Neural crest cell (in vitro differentiated cells): ENCODE measurements at places on chromosomes 11 and 22. TPM values are rescaled to one million over a fixed set of nuclear protein-coding genes. Genes with fewer than 3 reads are reported as not detected.

DNA sequence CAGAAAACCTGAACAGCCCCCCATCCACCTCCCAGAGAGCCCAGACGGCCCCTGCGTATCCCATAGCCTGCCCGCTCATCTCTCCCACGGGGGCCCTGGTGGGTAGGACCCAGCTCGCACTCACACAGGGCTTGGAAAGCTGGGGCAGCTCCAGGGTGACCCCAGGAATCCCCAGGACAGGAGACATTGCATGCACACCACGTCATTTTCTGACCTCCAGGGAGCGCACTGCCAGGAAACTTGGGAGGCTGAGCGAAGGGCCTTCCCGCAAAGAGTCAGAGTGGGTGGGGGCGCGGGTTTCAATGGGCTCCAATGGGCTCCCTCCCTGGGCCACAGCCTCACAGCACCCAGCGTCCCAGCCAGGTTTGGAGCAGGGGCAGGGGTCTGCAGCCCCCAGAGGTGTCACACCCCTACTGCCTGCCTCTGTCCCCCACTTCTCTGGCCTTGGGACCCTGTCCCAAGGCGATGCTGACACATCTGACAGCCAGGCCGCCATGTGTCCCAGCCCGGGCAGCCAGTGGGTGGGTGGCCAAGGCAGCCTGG is 8.2 kb upstream of the SYT8 start:
- no peak for DNase-seq

DNA sequence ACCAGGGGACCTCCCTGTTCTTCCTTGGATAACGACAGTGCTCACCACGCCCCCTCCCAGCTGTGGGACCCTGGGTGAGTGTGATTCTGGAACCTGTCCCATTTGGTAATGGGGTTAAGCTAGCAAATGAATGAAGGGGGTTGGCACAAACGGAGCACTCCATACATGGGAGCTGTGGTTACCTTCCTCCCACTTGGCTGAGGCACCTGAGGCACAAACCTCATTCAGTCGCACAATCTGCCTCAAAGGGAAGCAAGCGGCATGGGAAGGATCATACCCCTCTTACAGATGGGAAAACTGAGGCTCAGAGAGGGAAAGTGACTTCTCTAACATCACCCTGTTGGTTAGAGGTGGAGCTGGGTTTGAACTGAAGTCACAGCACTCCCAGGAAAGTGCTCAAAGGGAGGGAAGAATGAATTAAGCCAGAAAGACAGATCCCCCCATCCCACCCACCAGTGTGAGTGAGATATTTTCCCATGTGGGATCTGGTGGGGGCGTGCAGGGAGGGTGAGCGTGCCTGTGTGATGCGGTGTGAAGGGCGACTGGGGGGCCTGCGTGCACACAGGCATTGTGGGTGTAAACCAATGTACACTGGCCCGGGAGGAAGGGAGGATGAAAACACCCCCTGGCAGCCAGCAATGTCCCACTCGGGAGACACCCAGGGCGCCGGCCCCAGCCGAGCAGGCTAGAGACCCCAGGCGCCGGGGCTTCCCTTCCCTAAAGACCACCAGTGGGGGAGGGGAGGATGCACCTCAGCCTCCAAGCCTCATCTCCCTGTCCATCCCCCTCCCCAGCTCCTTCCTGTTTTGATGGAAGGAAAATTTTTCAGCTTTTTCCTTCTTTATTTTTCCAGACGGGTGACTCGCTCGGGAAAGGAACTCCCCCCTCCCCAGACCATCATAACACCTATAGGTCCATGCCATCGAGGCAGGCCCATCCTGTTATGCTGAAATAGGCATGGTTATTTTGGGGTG is 8.0 kb upstream of the PDGFB start:
- no peak for DNase-seq

DNA sequence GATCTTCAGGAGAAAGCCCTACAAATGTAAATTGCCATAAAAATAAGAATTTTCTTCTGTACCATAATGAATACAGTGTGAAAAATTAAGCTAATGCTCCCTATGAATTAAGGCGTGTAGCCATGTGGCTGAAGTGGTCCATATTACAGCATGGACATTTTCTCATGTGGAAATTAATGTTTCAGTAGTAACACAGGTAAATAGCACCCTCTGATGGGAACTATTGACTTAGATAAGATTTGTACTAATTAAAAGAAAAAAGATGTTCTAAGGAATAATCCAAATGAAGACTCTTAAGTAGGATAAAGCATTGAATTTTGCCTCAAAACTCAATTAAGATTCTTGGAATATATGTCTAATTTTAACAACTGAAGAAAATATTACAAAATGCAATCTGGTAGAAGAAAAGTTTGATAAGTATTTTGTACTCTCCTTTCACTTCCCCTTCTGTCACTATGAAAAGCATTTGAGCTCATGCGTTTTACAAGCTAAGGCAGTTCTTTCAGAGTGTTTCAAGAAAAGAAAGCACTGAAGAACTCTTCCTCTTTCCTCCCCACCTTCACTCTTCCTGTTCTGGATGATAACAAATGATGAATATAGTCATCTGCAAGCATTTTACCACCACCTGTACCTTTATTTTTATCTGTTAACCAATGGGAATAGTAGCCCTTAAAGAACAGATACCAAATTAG is 9.9 kb upstream of the OR8D2 start:
- DNase-seq: no peak

DNA sequence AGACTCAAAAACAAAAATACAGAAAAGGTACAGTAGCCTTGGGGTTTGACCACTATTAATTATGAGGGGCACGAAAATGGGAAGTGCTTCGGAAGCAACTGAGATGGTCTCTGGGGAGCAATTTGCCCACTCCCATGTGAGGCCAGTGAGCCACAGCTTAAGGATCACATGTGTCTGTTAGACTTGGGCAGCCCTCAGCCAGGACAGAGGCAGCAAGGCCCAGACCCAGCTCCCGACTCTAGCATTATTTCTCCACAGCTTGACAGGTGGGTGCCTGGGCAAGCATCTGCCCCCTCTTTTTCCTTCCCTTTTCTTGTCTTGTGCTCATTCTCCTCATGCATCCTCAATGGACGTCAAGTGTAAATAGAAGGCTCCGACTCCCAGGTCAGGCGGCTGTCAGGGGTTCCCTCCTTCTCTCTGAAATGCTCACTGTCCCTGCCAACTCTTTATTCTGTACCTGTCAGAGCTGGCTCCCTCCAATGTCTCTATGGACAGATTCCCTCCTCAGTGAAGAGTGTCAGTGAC is 137.0 kb upstream of the RCN1 start:
- DNase-seq: no peak

- DNase-seq: no peak
Measured at GRCh38 chr11:16182553-16182952, 173.8 kb downstream of the SOX6 start.

- DNase-seq: peak; percentile 31
Measured at GRCh38 chr22:20015971-20016733, 471 bp downstream of the ARVCF start.

DNA sequence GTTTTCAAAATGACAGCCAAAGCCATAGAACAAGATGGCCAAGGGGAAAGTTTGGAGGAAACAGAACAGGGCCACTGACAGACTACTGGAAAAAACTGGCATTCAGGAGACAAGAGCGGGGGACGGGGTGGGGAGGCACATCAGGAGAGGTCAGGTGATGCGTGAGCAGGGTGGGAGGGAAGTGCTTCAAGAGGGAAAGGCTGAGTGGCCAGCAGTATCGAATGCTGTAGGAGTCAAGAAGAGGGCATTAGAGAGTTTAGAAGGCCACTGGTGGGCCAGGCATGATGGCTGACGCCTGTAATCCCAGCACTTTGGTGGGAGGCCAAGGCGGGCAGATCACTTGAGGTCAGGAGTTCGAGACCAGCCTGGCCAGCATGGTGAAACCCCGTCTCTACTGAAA is 8.2 kb downstream of the GTPBP1 start:
- no peak for DNase-seq

DNA sequence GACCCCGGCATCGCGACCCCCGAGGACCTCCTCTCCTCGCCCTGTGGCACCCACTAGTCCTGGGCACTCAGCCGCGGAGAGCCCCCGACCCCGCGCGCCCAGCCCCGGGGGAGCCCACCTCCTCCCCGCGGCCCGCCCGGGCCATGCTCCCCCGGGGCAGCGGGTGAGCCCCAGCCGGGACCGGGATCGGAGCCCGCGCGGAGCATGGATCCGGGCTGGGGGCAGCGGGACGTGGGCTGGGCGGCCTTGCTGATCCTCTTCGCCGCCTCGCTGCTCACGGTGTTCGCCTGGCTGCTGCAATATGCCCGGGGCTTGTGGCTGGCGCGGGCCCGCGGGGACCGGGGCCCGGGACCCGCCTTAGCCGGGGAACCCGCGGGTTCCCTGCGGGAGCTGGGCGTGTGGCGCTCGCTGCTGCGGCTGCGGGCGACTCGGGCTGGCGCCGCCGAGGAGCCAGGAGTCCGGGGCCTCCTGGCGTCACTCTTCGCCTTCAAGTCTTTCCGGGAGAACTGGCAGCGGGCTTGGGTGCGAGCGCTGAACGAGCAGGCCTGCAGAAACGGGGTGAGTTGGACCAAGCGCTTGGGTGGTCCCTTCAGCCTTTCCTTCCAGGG is 498 bp downstream of the C2CD2L start:
- no peak for DNase-seq

Gene MFRP
- not detected in 2 replicates for total RNA-seq

Gene GP1BB
- total RNA-seq: 4.6 and 4.8 TPM in 2 replicates

Gene SAA4
- not detected in 2 replicates for total RNA-seq
